Osteoblast (primary cell): ENCODE measurements at places on chromosomes 12 and 14. TPM values are rescaled to one million over a fixed set of nuclear protein-coding genes. Genes with fewer than 3 reads are reported as not detected.

The GPRC5D gene
- not detected in 2 replicates for total RNA-seq

The LRRK2 gene
- 5.0 and 5.1 TPM in 2 replicates for total RNA-seq

The WNT5B gene
- 59.0 and 71.0 TPM in 2 replicates for total RNA-seq

The ANKRD33 gene
- not detected in 2 replicates for total RNA-seq

The RARG gene
- 46.6 and 49.9 TPM in 2 replicates for total RNA-seq

The PRIMA1 gene
- not detected in 2 replicates for total RNA-seq

The TAS2R7 gene
- total RNA-seq = not detected in 2 replicates

The CAPZA3 gene
- not detected in 2 replicates for total RNA-seq

The ASCL1 gene
- not detected in 2 replicates for total RNA-seq

The TTC6 gene
- under 0.01 TPM in 2 replicates for total RNA-seq
